MCF 10A (cell line): ENCODE measurements at places on chromosomes 4 and X. TPM values are rescaled to one million over a fixed set of nuclear protein-coding genes. Genes with fewer than 3 reads are reported as not detected.

- DNase-seq = no peak
These were observed 5.8 kb upstream of the NRK start for GRCh38 chrX:105816517-105816916.

- no peak for DNase-seq
These were observed 101.4 kb upstream of the IL15 start for GRCh38 chr4:141534985-141535384.

The PDZD4 gene
- total RNA-seq = 0.29 TPM in 1 of 2 replicates, not detected in the other

DNA sequence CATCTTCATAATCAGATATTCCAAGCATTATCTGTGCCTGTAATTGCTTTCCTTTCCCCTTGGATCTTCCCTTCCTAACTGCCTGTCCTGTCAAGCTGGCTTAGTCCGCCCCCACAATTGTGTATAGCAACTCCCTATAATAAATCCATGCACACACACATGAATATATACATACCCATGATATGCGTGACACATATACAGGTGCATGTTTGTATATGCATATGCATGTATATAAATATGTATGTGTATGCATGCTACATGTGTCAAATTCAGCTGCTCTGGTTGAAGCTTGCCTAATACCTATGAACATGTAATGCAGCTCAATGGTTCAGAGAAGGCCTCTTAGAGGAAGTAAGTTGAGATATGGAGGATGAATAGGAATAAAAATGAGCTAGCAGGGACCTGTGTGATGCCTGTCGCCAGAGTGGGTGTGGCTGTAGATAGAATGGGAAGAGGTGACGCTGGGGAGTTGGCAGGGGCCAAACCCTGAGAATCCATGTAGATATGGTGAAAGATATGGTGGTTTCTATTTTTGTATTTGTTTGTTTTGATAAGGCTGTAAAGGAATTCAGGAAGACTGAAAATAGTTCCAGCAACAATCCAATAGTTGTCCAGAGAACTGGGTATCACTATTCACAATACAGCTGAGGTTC, 595.0 kb upstream of the BOD1L1 start:
- no peak for DNase-seq

DNA sequence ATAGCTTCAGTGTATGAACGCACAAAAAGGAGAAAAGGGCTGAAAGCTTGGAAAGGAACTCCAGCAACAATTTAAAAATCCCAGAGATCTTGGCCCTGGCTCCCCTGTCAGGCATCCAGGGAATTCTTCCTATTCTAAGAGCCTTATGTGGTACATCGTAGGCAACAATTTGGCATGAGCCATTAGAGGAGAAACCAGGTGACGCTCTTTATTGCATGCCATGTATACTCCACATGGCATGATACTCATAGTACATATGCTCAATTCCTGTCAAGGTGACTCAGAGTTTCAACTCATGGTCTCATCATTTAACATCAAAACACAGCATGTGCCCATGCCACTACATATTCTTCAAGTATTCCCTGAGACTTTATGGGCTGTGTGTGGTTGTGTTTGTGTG, 191.3 kb downstream of the OR13H1 start:
- peak; percentile 49 for DNase-seq

DNA sequence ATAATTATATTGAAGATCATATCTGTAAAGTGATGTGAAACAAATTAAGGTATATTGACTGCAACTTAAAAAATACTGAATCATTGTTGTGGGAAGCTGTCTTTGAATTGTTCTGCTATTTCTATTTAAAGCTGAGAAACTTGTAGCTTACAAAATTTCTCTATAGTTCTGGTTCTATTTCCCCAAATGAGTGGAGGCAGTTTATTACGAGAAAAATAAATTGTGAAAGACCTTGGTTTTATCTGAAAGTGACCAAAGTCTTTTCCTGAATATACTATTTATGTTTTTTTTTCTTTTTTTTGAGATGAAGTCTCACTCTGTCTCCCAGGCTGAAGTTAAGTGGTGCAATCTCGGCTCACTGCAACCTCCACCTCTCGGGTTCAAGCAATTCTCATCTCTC, 165.4 kb downstream of the SH3BGRL start:
- DNase-seq = no peak

The POU3F4 gene
- not detected in 2 replicates for total RNA-seq

- no peak for DNase-seq
These were observed 11.1 kb upstream of the KLF8 start for GRCh38 chrX:56221101-56221500.

- DNase-seq = no peak
These were observed 1.2 kb upstream of the TADA2B start for GRCh38 chr4:7041801-7042502.

The WNK3 gene
- total RNA-seq = not detected in 2 replicates

- peak; percentile 4 for DNase-seq
These were observed 46.6 kb upstream of the EGFL6 start for GRCh38 chrX:13522811-13523210.

DNA sequence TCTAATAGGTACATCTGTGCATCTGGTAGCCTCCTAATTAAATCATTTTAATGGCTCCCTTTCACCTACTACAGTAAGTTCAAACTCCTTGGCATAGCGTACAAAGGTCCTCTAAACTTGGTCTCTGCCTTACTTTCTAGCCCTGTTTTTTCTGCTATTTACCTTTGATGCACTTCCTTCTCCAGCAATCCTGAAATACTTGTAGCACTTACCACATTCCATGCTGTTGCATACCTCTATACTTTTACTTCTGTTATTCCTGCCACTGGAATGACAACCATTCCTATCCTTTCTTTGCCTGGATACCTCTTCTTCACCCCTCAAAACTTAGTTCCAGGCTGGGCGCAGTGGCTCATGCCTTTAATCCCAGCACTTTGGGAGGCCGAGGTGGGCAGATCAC, 56.6 kb upstream of the LHFPL1 start:
- no peak for DNase-seq

DNA sequence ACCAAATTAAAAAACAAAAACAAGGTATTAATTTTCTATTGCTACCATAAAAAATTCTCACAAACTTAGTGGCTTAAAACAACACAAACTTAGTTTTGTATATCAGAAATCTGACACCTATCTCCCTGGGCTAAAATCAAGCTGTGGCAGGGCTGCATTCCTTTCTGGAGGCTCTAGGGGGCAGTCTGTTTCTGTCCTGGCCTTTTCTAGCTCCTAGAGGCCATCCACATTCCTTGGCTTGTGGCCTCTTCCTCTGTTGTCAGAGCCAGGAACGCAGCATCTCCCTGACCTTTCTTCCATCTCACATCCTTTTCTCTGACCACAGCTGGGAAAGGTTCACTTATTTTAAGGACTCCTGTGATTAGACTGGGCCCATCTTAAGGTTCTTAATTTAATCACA, 38.9 kb upstream of the TLR2 start:
- DNase-seq = peak; percentile 13

DNA sequence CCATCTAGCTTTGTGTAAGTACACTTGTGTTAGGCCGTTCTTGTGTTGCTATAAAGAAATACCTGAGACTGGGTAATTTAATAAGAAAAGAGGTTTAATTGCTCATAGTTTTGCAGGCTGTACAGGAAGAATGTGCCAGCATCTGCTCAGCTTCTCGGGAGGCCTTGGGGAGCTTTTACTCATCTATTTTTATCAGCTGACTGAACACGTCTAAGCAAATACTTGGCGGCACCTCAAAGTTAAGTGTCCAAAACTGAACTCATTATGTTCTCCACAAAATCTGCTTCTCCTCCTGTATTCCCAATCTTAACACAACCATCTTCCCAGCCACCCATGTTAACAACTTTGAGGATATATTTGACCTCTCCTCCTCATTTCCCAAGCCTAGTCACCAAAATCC, 42.4 kb upstream of the GATB start:
- no peak for DNase-seq

DNA sequence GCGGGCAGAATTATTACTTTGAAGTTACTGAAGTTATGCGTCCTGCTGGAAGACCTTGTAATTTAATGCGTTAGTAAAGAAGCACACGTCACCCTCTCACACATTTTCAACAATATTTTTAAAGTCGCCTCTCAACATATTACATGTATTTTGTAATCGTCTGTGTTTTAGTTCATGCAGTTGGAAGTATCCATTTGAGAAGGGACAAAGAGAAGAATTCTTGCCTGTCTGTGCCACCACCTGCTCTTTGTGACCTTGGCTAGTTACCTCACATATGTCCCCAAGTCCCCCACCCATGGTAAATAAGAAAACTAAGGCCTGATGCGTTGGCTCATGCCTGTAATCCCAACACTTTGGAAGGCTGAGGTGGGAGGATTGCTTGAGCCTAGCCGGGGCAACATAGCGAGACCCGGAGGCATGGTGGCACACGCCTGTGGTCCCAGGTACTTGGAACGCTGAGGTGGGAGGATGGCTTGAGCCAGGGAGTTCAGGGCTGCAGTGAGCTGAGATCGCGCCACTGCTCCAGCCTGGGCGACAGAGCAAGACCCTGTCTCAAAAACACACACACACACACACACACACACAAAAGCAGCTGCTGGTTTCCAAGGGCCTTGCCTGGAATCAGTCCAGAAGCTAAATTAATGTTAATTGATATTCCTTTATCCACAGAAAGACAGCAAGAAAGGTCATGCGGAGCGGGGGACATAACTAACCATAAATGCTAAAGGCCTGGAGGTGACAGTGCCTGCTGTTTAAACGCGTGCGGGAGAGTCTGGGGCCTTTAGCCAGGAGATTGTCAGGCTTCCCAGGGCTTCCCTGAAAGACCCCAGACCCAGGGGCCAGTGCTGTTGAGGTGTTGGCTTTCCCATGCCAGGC, 811 bp downstream of the TMEM187 start:
- no peak for DNase-seq

DNA sequence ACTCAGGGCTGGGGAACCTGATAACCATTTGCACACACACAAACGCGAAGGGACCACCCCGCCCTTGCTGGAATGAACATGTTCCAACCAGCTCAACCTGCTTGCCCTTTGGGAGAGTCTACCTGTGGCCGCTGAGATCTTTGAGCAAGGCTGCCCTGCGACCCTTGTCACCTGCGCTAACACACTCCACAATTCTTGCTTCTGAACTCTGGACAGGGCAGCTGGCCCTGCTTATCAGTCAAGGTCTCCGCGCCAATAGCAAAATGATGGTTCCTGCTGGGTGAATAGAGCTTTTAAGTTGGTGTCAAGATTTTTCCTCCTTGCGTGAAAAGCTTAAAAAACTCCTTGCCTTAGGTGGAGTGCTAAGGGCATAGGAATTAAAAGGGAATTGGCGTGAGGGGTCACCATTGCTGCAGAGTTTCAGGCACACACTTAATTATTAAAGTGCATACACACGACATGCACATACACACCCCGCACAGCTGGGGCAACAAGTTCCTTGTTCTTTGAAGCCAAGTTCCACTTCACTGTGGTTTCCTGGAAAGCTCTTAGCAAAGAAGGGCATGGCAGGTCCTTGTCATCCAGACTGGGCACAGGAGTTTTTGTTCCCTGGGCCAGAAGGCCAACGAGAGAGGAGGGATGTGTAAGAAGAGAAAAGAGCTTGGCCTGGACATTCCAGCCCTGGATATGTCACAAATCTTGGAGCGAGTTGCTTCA, 207.7 kb downstream of the STIM2 start:
- no peak for DNase-seq

DNA sequence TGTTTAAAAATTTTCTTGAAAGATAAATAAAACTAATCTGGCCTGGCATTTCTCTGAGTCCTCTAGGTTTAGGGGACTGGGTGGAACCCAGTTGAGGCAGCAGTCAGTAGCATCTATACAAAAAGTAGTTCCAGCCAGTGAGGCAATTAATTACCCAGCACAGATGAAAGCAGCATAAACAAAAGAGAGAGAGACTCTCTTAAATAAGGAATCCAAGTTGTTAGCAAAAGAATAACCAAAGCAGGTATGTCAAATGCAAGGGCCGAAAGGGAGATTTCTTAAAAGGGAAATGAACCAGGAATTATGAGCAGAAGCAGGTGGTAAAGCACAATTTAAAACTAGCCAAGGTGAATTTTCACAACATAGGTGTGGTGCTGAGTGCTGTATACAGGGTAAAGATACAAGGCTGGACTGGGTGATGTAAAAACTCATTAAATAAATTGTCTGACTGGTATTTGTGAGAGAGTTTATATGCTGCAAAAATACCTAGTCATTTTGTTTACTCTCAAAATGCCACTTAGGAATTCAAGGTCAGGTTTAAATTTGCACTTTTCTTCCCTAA, 94.6 kb upstream of the GALNT7 start:
- no peak for DNase-seq

GRCh38 chr4:53912766-53913497, 151.5 kb downstream of the CHIC2 start:
- no peak for DNase-seq

- DNase-seq = no peak
These were observed 278.5 kb upstream of the EMCN start for GRCh38 chr4:100796332-100796731.

The ATP8A1 gene
- total RNA-seq = 0.19 and 0.34 TPM in 2 replicates

DNA sequence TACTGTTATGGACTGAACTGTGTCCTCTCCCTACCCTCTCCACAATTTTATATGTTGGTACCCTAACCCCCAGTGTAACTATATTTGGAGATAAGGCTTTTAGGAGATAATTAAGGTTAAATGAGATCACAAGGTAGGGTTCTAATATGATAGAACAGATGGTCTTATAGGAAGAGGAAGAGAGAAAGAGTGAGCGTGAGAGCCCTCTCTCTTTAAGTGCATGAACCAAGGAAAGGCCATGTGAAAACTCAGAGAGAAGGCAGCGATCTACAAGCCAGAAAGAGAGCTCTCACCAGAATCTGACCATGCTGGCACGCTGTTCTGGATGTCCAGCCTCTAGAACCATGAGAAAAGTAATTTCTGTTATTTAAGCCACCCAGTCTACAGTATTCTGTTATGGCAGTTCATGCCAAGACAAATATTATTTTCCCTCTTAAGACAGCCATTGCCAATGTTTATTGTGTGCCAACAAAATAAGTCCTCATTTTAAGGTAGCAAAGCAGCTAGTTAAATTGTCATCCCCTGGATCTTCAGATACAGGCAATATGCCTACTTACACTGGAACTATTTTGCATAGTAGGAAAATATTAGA, 336.2 kb downstream of the MID1IP1 start:
- no peak for DNase-seq

- no peak for DNase-seq
These were observed 94.6 kb downstream of the PPP3CA start for GRCh38 chr4:101252721-101253120.

GRCh38 chr4:41379230-41379629, 122.5 kb downstream of the UCHL1 start:
- DNase-seq = no peak

GRCh38 chr4:119244832-119245231, 32.3 kb downstream of the USP53 start:
- DNase-seq = no peak

- DNase-seq = no peak
These were observed 68.4 kb upstream of the RELL1 start for GRCh38 chr4:37754410-37755185.

The GPC3 gene
- 0.32 and 0.37 TPM in 2 replicates for total RNA-seq

DNA sequence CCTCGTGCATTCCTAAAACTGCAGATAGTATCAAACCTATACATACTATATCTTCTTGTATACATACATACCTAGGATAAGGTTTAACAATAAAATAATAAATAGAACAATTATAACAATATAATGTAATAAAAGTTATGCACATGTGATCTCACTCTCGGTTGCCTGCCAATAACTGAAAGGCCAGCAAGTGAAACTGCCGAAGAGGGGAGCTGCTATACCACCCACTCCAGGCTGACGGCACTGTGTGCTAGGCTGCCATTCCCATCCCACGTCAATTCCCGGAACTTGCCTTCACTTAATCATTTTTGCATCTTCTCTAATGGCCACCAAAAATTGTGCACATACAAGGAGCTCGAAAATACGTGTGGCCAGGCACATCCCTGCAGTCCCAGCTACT, 451.1 kb upstream of the FAT1 start:
- DNase-seq = no peak
